Hepatic stellate cell (primary cell): ENCODE measurements at places on chromosomes 7 and 10.

DNA sequence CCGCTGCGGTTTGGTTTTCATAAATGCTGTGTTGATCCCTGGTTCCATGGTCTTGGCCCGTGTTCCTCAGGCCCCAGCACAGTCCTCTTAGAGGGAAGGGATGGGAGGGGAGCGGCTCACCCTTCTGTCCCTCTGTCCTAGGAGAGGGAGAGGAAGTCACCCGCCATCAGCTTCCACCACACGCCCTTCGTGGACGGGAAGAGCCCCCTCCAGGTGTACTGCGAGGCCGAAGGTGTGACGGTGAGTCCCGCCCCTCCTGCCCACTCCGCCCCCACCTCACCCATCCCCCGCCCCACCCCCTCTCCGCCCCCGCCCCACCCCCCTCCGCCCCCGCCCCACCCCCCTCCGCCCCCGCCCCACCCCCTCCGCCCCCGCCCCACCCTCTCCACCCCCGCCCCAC lies 37.5 kb upstream of the DPYSL4 start:
- DNase-seq, result no peak

- DNase-seq, result no peak
Observed at GRCh38 chr7:158261362-158262235, 326.0 kb downstream of the PTPRN2 start.

GRCh38 chr7:85602196-85602595 lies 415.3 kb upstream of the SEMA3D start:
- no peak for DNase-seq

- no peak for DNase-seq
Observed at GRCh38 chr7:93728292-93728691, 153.8 kb upstream of the CALCR start.

GRCh38 chr10:78806681-78807221 lies 262.0 kb upstream of the ZMIZ1 start:
- DNase-seq, result no peak

DNA sequence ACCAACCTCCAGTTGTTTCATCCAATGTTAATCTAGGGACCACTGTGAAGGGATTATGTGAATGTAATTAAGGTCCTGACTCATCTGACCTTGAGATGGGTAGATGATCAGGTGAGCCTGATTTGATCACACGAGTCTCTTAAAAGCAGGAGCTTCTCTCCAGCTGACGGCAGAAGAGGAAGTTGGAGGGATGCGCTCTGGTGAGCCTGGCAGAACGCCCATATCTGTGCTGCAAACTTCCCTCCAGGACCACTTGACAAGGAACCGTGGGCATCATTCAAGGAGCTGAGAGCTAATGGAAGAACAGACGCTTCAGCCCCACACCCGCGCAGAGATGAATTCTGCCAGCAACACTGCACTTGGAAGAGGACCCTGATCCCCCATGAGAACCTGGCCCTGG lies 642.4 kb downstream of the TNS3 start:
- DNase-seq, result no peak

- DNase-seq, result no peak
Observed at GRCh38 chr10:86663046-86663345, 5.3 kb upstream of the LDB3 start.

DNA sequence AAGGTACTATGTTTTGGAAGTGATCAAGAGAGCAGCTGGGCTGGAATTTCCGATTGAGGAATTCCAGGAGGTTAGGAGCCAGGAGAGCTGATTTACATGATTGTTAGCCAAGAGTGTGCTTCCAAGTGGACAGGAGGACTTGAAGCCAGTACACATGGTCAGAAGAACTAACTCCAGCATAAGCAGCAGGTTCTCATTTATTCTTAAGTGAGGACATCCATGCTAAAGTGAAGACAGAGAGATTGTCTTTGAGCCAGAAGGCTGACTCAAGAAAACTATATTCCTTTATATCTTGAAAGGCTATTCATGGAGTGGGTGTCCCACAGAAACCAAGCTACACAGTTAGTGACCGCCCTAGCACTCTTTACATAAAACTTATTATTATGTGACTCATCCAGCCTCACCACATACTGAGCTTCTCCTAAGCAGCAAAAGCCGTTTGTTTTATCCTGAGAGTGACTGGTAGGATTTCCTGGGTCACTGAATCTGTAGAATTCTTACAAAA lies 56.7 kb upstream of the SEMA3A start:
- DNase-seq, result no peak

- no peak for DNase-seq
Observed at GRCh38 chr10:44046605-44047004, 338.3 kb downstream of the CXCL12 start.

- no peak for DNase-seq
Observed at GRCh38 chr7:117659531-117660011, 179.7 kb downstream of the CFTR start.

GRCh38 chr10:103576862-103577261 lies 83.4 kb downstream of the NEURL1 start:
- no peak for DNase-seq

GRCh38 chr10:86699125-86699524 lies 30.8 kb downstream of the LDB3 start:
- no peak for DNase-seq

- DNase-seq, result no peak
Observed at GRCh38 chr10:24449321-24449740, 240.4 kb downstream of the KIAA1217 start.

- no peak for DNase-seq
Observed at GRCh38 chr10:72109636-72110157, 21.3 kb upstream of the SPOCK2 start.

DNA sequence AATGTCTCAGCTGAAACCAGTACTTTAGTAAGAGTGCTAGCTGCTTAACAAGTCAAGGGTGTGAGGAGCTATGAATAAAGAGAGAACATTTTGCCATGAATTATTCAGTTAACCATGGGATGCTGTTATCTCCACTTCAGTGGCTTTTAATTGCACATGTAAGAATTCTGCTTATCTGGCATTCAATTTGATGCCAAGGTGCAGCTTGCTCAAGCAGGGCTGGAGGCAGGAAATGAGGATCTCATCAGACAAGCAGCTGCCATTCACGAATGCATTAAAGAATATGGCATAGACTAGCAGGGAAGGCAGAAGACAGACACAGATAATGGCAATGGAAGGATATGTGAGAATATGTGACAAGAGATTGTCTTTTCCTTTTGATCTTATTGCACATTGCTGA lies 697.8 kb downstream of the NRG3 start:
- no peak for DNase-seq

DNA sequence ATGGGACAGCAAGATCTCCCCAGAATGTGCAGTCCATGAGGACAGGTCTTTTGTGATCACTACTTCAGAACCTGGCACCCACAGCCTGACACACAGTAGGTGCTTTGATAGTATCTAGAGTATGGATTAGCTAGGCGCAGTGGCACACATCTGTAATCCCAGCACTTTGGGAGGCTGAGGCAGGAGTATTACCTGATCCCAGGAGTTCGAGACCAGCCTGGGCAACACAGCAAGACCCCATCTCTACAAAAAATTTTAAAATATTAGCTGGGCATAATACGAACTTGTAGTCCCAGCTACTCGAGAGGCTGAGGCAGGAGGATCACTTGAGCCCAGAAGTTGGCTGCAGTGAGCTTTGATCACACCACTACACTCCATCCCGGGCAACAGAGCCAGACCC lies 22.3 kb upstream of the ARPC1B start:
- DNase-seq, result no peak

DNA sequence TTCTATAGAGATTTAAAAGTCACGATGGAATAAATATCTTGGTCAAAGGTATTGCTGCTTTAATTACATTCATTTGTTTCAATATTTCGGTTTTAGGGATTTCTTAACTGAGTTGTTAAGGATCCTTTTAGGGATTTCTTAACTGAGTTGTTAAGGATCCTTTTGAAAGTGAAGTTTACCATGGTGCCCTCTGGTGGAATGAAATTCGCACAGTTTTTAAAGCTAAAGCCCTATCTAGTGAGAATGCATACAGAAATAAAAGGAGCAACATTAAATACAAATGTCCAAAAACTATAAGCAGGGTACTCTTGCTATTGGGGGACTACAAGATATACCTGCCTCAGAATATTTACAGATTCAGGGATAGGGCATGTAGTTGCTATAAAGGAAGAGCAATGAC lies 193.7 kb downstream of the RNLS start:
- DNase-seq, result no peak

- no peak for DNase-seq
Observed at GRCh38 chr7:129649128-129649690, 37.7 kb downstream of the NRF1 start.

DNA sequence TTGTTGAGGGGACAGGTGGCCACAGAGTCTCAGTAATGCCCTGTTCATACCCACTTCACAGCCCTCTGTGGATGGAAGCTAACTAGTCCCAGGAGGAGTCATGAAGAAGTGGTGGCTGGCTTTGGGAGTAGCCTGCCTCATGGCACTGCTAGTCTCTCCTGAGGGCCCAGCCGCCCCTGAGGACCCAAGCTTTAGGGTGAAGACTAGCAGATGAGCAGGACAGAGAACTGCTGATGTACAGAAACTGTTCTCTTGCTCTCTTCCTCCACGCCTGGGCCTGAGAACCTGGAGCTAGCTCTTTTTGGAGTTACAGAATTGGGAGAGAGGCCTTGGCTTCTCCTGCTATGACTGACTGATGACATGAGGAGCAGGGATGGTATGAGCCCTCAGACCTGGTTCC lies 99.2 kb downstream of the RAMP3 start:
- DNase-seq, result no peak

GRCh38 chr10:25509151-25509550 lies 334.4 kb downstream of the GPR158 start:
- DNase-seq, result no peak

DNA sequence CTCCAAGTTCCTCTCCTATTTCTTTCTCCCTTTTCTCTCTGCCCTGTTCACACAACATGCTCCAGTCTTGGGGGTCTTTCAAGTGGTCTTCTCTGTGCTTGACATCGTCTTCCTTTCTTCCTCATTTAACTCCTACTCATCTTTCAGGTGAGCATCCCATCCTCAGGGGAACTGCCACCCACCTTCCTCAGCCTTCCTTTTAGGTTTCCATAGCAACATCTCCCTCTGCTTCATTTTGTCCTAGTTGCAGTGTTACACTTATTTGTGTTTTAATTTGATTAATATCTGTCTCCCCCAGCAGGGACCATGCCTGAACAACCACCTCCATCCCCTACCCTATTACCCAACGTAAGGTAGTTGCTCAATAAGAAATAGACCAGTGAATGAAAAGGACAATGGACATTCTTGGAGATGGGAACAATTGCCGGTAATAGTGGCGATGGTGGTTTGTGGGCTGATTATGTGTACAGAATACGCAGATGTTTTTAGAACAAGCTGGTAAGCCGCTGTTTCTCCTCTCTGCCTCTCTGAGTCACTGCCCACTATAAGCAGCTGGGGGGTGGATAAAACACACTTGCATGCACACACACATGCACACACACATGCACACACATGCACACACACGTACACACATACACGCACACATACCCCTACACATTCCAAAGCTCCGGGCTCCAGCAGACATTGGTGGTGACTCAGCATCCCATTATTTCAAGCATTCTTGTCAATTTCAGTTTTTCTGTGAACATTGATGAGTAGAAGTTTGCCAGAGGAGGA lies 251.6 kb downstream of the GATA3 start:
- DNase-seq, result no peak

GRCh38 chr7:143429770-143430698 lies 13.2 kb upstream of the TAS2R60 start:
- no peak for DNase-seq

DNA sequence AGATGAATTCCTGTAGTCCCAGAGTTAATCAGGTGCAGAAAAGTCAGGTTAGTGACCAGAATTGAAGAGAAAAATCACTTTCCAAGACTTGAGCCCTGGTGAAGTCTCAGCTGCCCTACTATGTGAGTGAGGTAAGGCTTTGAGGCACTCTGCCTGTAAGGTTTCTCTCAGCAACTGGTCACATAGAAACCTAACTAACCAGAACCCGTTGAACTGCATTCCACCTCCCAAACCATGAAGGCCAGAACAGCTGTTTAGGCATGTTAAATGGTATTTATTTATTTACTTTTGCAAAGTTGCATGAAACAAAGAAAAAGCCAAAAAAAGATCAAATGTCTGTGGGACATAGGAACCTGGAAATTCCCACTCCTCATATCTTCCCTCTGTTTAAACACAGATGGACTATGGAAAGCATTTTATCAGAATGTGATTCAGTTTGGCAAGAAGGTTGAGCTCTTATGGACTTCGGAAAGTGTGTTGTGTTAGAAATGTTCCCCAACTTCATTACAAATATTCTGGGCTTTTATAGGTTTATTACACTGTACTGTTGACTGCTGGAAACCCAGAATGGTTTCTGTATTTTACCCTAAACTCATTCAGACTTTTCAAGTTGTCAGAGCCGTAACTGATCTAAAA lies 12.8 kb upstream of the GPR85 start:
- no peak for DNase-seq

GRCh38 chr10:71749396-71749795 lies 23.9 kb downstream of the VSIR start:
- no peak for DNase-seq

DNA sequence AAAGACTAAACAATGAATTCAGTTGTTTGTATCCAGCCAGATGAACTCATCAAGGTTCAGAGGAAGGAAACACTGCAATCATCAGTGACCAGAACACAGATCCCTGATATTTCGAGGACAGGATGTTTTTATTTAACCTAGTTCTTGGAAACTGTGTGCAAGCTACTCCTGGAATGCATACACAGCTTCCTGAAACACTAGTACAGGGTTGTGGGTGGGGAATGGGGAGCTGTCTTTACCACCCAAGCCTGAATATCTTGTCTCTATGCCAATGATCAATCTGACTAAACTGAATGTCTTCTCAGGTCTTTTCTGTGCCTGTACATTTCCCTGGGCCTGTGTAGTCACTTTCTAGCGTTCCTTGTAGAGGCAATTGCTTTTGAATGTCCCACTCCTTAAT lies 374.6 kb downstream of the CALN1 start:
- DNase-seq, result no peak

DNA sequence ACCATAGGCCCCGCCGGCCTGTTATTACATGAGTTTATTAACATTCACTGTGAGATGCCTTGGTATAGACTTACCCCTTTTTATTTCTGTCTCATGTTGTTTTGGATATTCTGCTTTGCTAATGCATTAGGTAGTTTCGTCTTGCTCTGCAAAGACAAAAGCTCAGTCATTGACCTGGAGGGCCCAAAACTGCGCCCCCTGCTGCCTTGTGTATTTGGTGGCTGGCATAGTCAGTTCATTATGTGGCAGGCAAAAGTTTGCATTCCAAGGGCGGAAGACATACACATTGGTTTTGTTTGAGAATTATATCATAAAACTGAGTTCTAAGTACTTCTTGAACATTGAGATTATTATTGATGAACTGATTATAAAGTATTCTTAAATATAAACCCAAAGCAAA lies 372.5 kb downstream of the SDK1 start:
- DNase-seq, result no peak
